ENCODE measurements at places on chromosomes 16 and 17.

DNA sequence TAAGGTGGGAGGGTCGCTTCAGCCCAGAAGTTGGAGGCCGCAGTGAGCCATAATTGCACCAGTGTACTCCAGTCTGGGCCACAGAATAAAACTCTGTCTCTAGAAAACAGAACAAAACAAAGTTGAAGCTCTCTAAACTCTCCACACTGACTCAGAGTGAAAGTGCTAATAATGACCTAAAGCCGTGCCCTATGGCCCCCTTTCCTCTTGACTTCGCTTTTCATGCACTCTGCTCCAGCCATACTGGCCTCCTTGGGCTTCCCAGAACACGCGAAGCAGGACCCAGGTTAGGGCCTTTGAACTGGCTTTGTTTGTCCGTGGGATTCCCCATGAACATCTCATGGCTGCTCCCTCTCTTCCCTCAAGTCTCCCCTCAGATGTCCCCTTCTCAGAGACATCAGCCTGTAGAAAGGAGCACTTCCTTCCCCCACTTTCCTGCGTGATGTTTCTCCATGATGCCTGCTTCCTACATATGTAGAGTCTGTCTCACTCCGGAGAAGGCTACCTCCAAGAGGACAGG lies 18.6 kb upstream of the SPN start:
- H3K4me3 ChIP-seq = no peak overlapping the region
- H3K36me3 ChIP-seq = no peaks in the 10 kb centered on the region
- peak; percentile 44 for DNase-seq

- no peak overlapping the region for H3K4me3 ChIP-seq
- DNase-seq = peak; percentile 24
- no peaks in the 10 kb centered on the region for H3K4me1 ChIP-seq
- no peaks in the 10 kb centered on the region for H3K27me3 ChIP-seq
Measured at GRCh38 chr17:17552351-17553216, 38.9 kb downstream of the PEMT start.

- H3K4me3 ChIP-seq = no peak overlapping the region
- H3K36me3 ChIP-seq = no peaks in the 10 kb centered on the region
Measured at GRCh38 chr16:10883004-10883403, 6.0 kb downstream of the CIITA start.

- DNase-seq = no peak
- H3K27me3 ChIP-seq = no peaks in the 10 kb centered on the region
- no peaks in the 10 kb centered on the region for H3K4me1 ChIP-seq
- no peak overlapping the region for H3K27ac ChIP-seq
- no peak overlapping the region for H3K4me3 ChIP-seq
Measured at GRCh38 chr16:48188449-48189102, 32.8 kb upstream of the ABCC12 start.

- H3K27ac ChIP-seq = no peak overlapping the region
- no peaks in the 10 kb centered on the region for H3K27me3 ChIP-seq
- no peaks in the 10 kb centered on the region for H3K4me1 ChIP-seq
Measured at GRCh38 chr16:2711370-2712062, 8.5 kb downstream of the PRSS27 start.
